Stimulated activated naive B cell treated with anti-CD40 and anti-IgM and Interleukin-4, amounts not matched to agents 10 μg/mL and 1 μg/mL and 100 μg/mL, for 72 hours (primary cell): ENCODE measurements at places on chromosomes 4 and X.

DNA sequence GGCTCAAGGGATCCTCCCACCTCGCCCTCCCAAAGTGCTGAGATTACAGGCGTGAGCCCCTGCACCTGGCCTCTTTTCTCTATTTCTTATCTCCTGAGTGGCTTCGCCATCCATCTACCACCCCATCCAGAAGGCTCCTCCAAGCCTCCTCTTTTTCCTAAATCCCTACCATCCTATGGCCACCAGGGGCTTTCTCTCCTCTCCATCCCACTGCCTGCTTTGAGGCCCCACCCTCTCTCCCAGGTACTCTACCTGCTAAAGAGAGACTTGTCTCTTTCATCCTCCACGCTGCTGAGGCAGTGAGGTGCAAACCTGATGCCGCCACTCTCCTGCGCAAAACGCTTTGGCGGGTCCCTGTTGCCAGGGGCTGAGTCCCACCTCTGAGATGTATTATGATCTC, 7.0 kb downstream of the RS1 start:
- no peak for DNase-seq

DNA sequence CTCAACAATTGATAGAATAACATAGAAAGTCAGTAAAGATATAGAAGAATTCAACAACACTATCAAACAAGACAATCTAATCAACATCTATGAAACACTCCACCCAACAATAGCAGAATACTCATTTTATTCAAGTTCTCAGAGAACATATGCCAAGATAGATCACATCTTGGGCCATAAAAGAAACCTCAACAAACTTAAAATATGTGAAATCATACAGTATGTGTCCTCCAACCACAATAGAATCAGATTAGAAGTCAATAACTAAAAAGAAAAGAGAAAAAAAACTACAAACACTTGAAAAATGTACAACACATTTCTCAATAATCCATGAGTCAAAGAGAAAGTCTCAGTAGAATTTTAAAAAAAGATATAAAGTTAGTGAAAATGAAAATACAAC, 78.6 kb upstream of the LDB2 start:
- DNase-seq: no peak

- no peak for DNase-seq
Observed at GRCh38 chrX:29545878-29546277, 669.5 kb upstream of the MAGEB2 start.

GRCh38 chrX:153882086-153882498, 3.9 kb downstream of the L1CAM start:
- DNase-seq: no peak
